Stimulated activated CD4-positive, alpha-beta T cell treated with anti-CD3 and anti-CD28 coated beads, Interleukin-2, amount 100 ng/mL, for 48 hours (primary cell): ENCODE measurements at places on chromosomes 2 and 18.

GRCh38 chr2:148998165-148998830 is 40.2 kb upstream of the LYPD6B start:
- no peak for DNase-seq

GRCh38 chr2:215811409-215812345 is 201.7 kb downstream of the MREG start:
- DNase-seq, result no peak

- DNase-seq, result no peak
Observed at GRCh38 chr2:1256632-1257324, 156.5 kb upstream of the TPO start.

DNA sequence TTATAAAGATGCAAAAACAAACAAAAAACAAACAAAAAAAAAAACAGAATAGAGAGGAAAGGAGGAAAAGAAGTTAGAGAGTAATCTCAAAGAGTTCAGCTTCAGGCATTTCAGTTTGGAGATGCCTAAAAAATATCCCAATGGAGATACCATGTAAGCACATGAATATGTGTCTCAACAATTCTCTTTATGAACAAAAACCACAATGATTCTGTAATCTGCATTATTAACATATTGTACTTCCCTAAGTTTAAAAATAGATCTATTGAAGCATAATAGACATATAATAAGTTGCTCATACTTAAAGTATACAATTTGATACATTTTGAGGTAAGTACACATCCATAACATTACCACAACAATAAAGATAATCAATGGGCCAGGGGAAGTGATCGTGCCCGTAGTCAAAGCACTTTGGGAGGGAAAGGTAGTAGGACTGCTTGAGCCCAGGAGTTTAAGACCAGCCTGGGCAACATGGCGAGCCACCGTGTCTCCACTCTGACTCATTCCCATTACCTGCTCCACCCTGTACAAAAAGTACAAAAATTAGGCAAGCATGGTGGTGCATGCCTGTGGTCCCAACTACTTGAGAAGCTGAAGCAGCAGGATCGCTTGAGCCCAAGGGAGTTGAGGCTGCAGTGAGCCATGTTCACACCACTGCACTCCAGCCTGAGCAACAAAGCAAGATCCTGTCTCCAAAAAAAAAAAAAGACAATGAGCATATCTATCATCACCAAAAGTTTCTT is 158.9 kb downstream of the ATAD2B start:
- no peak for DNase-seq

GRCh38 chr2:224841910-224842309 is 125.7 kb upstream of the CCDC195 start:
- DNase-seq, result no peak

- no peak for DNase-seq
Observed at GRCh38 chr2:101479328-101479727, 4.4 kb upstream of the RFX8 start.

DNA sequence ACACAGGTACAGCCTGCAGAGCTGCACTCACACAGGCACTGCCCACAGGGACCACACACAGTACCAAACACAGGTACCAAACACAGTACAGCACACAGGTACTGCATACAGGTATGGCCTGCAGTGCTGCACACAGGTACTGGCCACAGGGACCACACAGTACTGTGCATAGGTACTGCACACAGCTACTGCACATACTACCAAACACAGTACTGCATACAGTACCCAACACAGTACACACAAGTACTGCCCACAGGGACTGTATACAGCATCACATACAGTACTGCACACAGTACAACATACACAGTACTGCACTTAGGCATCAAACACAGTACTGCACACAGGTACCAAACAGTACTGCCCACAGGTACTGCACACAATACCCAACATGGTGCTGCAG is 74.3 kb downstream of the ZNF236 start:
- no peak for DNase-seq

DNA sequence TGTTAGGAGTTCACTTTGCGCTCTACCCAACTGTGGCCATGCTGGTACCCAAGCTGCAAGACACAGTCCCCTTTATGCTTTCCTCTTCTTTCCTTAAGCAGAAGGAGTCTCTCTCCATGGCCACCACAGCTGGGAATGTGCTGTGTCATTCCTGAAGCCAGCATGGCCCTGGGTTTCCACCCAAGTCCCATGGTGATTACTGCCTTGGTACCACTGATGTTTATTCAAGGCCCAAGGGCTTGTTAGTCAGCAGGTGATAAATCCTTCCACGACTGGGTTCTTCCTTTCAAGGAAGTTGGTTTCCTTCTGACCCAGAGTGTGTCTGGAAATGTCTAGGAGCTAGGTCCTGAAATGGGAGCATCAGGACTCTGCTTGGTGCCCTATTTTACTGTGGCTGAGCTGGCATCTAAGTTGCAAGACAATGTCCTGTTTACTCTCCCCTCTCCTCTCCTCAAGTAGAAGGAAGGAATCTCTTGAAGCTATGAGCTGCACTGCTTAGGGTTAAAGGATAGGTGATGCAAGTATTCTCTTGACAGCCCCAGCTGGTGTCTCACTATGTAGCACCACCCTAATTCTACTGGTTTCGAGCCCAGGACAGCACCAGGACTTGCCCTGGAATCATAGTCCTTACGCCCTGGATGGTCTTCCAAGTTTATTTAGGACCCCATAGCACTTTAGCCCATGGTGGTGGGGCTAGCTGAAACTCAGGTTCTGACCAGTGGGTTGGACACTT is 18.7 kb upstream of the NUP35 start:
- DNase-seq, result no peak

- DNase-seq, result no peak
Observed at GRCh38 chr2:120823551-120823950, 87.9 kb downstream of the GLI2 start.

GRCh38 chr2:150698016-150698661 is 210.7 kb upstream of the RND3 start:
- no peak for DNase-seq

DNA sequence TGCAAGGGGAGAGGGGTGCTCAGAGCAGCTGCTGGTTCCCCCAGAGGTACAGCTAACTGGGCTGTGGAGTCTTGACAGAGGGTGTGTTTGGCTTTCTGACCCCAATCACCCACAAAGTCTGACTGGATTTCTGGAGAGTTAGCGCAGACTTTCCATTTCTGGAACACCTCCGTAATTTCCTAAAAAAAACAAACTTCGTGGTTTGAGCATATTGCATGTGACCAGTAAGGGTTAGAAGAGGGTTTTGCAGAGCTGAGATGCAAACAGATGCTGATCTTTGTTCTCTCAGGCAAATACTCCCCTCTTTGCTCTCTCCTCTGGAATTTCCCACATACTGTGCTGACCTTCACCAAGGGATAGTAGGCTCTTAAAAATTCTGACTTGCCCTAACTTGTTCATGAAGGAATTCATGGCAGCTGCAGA is 44.5 kb upstream of the TMEM247 start:
- DNase-seq, result no peak

DNA sequence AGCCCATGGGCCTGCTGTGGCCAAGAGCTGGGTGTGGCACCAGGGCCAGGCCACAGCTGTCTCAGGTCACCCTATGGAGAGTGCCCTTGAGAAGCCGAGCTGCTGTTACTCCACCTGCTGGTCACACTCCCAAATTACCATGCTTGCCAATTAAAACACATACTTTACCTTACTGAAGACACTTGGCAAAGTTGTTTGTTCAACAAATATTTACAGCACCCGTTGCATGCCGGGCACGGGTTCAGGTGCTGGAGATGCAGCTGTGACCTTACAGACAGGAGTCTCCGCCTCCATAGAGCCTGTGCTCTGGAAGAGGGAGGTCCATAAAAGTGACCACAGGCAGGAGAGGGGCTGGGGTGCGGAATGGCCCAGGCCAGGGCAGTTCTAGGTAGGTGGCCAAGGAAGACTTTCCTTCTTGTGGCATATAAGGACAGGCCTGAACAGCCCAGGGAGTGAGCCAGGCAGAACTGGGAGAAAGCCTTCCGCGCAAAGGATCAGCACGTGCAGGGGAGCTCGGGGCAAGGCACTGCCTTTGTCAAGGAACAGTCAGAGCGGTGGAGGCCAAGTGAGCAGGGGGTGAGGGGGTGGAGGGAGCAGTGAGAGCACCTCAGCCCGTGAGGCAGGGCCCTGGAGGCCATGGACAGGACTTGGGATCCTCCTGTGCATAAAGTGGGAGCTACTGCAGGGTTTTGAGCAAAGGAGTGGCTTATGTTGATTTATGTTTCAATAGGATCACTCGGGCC is 23.6 kb upstream of the RBM44 start:
- DNase-seq, result peak; percentile 44
